ENCODE measurements at places on chromosomes 3 and 15.

GRCh38 chr3:48428572-48429316 lies 1.1 kb downstream of the PLXNB1 start:
- DNase-seq: no peak

DNA sequence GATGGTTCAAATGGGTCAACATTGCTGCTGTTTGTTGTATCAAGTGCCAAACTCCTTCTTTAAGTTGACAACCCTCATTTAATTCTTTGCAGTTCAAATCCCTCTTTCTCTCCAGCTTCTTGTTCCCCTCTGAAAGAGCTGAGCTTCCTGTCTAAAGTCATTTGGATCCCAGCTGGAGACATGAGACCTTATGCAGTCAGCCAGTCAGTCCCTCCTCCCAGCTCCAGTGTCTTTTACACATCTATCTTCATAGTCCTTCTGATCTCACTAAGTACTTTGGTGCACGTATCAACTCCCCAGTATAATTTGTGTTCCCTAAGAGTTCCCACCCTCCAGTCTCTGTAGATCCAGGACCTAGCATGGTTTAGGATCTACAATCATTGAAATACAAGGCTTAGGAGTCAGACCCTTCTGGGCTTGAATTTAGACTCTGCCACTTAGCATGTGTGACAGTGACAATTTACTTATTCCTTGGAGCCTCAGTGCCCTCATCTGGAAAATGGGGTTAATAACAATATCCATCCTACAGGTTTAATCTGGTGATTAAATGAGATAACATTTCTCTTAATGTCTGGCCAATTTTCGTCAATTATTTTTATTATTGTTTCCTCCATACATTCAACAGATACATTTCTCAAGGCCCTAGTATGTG lies 102.8 kb upstream of the SEMA6D start:
- no peak for DNase-seq

- no peak for DNase-seq
These were observed 29.3 kb upstream of the INSYN1 start for GRCh38 chr15:73782344-73782959.

DNA sequence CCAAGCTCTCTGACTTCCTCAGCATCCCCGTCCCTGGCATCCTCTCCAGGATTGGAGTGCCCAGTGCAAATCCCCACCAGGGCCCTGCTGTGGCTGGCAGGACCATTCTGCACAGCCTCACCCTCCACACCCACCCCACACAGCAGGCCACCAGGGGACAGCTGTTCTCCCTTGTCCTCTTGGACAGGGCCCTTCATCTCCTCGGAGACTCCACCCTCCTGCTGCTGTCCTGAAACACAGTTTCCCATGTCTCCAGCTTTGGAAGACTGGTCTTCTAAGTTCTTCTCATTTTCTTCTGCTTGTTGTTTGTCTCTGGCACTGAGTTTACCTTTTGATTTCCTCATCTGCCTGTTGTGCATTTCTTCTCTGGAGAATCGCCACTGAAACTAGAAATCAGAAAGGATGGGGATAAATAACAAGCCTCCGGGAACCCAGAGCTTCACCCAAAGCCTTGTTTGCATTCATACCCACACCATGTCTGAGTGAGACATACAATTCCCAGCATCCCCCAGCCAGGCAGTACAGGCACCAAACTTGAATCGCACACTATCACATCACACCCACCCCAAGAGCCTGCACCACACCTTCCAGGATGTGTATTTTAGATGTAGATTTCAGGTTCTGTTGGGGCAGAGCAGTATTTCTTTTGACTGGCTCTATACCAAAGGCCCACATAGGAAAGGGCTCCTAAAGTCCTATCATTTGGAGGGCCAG lies 52.0 kb downstream of the OXNAD1 start:
- DNase-seq: no peak

DNA sequence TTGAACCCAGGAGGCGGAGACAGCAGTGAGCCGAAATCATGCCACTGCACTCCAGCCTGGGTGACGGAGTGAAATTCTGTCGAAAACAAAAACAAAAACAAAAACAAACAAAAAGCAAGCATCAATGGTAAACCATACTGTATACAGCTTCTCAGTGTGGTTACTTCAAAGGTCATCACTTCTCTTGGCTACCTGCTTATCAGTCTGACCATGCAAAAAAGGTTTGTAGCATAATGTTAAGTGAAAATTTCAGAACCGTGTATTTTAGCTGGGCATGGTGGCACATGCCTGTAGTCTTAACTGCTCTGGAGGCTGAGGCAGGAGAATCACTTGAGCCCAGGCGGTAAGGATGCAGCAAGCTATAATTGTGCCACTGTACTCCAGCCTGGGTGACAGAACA lies 4.2 kb downstream of the UBXN7 start:
- DNase-seq: no peak

- no peak for DNase-seq
These were observed 26.8 kb upstream of the MKRN3 start for GRCh38 chr15:23538648-23539047.

- DNase-seq: no peak
These were observed 16.1 kb upstream of the C15orf61 start for GRCh38 chr15:67504796-67505195.

- no peak for DNase-seq
These were observed 8.7 kb downstream of the CYP1A1 start for GRCh38 chr15:74716651-74717050.

DNA sequence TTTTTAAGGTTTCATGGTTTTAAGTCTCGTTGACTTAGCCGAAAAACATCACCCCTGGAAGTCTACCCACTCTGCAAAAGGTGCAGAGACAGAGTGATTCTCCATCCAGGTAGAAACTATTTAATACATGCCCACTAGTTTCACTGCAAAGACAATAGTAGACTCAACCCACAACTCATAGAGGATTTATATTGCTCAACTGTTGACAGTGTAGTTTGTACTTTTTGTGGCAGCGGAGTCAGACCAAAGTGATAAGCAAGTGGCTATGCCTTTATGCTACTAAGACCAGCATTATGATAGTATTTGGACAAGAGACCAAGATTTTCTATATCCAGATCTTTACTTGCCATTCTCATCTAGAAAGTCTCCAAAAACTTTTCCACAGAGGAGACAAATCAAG lies 98.8 kb upstream of the ZBTB20 start:
- no peak for DNase-seq

DNA sequence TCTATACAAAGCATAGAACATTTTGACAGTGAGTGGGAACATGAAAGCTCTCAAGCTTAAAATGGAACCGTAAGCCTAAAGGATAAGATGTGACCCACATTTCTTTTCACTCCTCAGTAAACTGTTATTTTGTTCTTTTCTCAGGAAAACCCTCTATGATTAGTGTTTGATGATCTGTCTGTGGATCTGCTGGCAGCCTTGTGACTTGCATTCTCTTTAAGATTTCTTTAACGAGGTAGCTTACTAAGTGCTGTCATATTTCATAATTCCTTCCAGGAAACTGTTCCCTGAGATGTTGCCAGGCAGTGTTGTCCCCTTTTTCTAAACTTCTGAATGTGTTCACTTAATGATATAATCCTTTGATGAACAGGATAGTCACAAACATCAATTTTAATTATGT lies 167.6 kb downstream of the PYDC2 start:
- DNase-seq: no peak

- no peak for DNase-seq
These were observed 41.7 kb downstream of the PAQR5 start for GRCh38 chr15:69340243-69340900.

GRCh38 chr3:118948146-118948545 lies 86.5 kb downstream of the IGSF11 start:
- DNase-seq: no peak

DNA sequence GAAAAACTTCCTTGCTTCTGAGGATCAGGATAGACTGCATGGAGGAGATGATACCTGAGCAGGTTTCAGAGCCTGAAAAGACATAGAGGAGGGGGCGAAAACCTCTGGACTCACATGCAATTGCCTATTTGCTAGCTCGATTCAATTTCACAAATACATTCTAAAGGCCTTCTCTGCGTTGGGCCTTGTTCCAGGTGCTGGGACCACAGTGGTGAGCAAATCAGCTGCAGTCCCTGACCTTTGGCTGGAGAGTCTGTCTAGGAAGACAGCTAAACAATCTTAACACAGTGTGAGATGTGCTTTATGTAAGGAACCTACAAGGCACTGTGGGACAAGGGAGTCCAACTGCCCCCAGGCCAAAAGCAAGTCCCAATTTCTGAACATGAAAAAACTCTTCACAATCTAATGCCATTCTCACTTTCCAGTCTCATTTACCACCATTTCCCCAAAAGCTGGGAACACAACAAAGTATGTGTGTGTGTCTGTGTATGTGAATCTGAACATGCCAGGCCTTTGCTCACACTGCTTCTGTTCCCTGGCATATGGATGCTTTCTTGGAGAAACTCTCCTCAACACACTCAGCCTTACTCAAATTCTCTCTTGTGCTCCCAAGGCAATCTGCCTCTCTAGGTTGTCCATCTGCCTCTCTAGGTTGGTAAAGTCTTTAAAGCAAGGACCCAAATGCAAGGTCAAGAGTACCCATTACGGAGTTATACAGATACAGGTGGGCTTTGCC lies 2.1 kb upstream of the PCCB start:
- no peak for DNase-seq

GRCh38 chr15:88894819-88895767 lies at the start of gene HAPLN3:
HAPLN3 (minus strand) TSS chr15:88895544; CDS start chr15:88887298, 8,246 bp downstream.
- DNase-seq: peak; percentile 61

- DNase-seq: peak; percentile 15
These were observed at the start of gene FRMD4B for GRCh38 chr3:69385723-69386555. FRMD4B (minus strand) TSS chr3:69386088; CDS start chr3:69385989, 99 bp downstream.

- DNase-seq: no peak
These were observed 490.9 kb upstream of the ADAMTS9 start for GRCh38 chr3:65178703-65179102.

DNA sequence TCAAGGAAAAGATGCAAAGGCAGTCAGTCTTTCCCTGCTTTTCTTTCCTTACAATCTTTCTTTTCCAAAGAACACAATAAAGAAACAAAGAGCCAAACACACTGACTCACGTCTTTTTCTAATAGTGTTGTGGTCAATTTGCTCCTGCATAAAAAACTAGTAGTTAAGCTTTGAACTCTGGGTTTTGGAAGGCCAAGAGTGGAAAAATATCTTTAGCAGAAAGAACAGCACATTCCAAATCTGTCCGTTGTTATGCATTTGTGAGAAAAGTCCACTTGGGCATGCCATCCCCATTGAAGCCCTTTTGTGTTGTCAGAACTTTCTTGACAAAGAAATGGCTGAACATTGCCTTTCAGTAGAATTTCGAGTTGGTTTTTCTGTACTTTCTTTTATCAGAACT lies 18.2 kb downstream of the COL8A1 start:
- DNase-seq: no peak

DNA sequence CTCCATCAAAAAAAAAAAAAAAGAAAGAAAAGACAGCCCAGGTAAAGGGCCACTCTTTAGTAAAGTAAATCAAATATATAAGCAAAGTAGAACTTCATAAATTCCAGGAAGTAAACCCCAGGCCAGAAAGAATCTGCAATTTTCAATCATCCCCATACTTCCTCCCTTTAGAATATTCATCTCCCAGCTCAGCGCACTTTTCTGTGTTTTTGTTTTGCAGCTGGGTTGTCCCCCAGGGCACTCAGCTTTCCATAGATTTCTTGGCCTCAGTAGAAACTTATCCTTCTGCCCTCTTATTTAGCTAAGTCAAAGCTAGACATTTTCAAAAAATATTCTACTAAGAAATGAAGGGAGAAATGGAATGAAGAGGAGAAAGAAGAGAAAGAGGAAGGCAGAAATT lies 24.0 kb upstream of the SPRED1 start:
- no peak for DNase-seq

DNA sequence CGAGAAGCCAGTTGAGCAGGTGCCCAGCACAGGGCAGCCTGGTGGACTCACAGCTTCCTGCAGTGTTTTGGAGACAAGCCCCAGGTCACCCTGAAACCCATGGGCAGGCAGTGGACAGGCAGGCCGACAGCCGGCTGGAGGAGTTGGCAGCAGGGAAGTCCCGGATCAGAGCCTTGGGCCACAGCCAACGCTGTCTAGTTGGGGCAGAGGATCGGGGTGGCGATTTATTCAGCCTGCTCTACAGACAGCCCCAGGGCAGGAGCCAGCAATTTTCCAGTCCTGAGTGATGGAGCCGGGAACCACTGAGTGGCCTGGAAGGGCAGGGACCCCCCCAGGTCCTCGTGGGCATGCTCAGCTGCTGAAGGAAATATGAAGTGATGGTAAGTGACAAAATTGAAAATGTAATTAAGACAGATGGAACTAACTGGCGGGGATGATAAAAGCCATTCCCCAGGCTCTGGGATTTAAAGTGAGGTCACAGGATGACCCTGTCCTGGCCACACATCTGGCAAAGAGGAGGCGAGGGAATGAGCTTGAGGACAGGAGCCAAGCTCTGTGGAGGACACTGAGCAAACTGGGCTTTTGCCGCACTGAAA lies 34.4 kb upstream of the TBC1D21 start:
- no peak for DNase-seq

DNA sequence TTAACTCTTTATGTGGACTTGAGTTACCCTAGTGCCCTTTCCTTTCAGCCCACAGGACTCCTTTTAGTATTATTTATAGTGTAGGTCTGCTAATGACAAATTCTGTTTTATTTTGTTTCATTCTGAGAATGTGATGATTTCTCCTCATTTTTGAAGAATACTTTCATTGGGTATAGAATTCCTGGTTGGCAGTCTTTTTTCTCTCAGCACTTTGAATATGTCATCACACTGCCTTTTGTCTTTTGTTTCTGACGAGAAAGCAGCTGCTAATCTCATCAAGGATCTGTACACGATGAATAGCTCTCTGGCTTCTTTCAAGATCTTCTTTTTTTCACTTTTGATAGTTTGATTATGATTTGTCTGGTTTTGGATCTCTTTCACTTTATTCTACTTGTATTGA lies 37.8 kb downstream of the TICRR start:
- DNase-seq: no peak

- no peak for DNase-seq
These were observed 823.9 kb upstream of the CFAP20DC start for GRCh38 chr3:59873576-59874230.

DNA sequence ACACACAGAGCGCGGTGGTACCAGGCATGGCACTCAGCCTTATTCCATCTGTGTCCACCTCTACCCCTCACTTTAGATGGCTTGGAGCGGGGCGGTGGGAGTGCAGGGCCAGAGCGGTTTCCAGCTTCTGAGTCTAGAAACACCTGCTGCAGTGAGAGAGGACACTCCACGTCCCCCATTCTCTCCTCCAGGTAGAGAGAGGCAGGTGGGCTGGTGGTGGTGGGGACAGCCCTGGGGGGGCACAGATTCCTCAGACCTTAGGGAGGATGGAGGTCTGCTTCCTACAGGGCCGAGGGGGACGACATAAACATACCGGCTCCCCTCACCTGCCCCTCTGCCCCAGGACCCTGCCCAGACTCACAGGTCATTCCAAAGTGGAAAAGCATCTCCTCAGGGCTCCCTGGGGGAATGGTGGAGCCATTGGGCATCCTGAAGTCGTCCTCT lies 40.4 kb downstream of the MUC20 start:
- no peak for DNase-seq

GRCh38 chr3:9583371-9583770 lies 29.7 kb upstream of the LHFPL4 start:
- DNase-seq: no peak

GRCh38 chr3:5122030-5122740 lies at the start of gene ARL8B:
ARL8B (plus strand) TSS chr3:5122292; CDS start chr3:5122466, 174 bp downstream.
- DNase-seq: peak; percentile 92

GRCh38 chr3:155350571-155350970 lies 57.1 kb upstream of the STRIT1 start:
- no peak for DNase-seq

- no peak for DNase-seq
These were observed 508.2 kb downstream of the SHQ1 start for GRCh38 chr3:72340056-72340455.
